Inflammatory macrophage (primary cell): ENCODE measurements at places on chromosomes 6 and 20.

- DNase-seq, result no peak
Measured at GRCh38 chr6:47061309-47062300, 19.5 kb upstream of the ADGRF1 start.

- no peak for DNase-seq
Measured at GRCh38 chr6:154783229-154783628, 50.0 kb downstream of the SCAF8 start.

GRCh38 chr6:155106456-155107115, 111.5 kb downstream of the TIAM2 start:
- no peak for DNase-seq

GRCh38 chr20:3753501-3754275, 13.9 kb downstream of the ADISSP start:
- no peak for DNase-seq

GRCh38 chr6:115270953-115271352, 789.7 kb downstream of the FRK start:
- no peak for DNase-seq

DNA sequence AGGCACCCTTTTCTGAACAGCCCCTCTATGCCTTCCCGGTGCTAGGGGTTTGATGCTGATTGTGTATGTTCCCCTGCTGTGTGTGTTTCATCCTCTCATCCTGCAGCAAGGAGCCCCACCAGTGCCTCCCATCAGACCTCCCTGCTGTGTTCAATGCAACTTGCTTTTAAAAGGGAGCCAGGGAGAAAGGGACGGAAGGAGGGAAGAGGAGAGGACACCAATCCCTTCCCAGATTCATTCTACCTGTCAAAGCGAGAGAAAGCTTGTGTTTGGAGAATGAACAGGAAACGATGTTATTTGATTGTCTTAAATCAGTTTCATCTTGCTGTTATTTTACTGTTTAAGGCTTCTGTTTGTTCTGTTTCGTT, 259.2 kb downstream of the ADGB start:
- DNase-seq, result no peak
